Ammon's horn (tissue), 1 donor: ENCODE measurements at places on chromosomes 3 and 15.

DNA sequence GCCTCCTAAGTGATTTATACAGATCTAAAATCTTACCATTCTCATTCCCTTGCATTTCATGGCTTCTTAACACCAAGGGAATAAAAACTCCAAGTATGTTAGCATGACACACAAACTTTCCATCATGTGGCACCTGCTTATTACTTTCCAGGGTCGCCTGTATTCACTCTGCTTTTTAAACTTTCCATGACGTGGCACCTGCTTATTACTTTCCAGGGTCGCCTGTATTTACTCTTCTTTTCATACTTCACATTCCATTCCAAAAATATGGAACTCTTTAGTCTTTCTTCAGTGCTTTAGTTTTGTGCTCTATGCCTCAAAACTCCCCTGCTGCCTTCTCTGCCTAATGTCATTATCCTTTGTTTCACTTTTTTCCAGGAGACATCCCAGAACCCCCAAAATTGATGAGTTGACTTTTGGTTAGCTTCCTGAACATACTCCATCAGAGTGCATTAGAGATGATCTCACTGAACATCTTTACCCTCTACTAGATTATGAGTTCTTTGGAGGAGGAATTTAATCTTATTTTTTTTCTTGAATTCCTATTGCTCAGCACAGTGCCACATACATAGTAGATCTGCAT is 47.0 kb downstream of the CALML4 start:
- no peak for DNase-seq

DNA sequence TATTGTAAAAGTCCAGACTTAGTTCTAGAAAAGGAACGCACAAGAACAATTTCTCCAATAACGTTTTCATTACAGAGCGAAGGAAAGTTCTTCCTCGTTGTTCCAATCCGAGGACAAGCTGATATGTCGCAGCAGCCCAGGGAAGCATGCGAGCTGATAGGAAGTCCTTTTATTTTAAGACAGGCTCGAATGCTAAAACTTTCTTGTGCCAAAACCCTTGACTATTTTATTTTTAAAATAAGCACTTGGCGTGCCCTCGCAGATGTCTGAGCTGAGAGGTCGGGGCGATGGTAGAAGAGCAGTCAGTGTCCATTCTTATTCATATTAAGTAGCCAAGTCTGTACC is 433 bp upstream of the MITF start:
- no peak for DNase-seq

DNA sequence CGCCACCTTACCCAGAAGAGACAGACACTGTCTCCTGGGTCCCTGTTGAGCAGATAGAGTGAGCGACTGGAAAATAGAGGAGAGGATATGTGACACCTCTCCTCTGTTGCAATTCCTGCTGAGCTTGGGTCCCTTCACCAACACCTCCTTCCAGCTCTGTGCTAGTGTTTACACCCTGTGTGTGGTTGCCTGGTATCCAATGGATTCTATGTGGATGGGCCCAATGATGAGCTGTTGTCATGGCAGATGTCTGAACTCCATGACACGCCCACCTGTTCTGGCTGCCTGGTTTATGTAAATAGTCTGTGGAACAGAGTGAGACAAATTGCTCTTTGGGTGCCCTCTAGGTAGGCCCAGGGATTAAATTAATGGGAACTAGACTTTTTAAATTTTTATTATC is 23.7 kb downstream of the RBM5 start:
- DNase-seq: peak; percentile 80

DNA sequence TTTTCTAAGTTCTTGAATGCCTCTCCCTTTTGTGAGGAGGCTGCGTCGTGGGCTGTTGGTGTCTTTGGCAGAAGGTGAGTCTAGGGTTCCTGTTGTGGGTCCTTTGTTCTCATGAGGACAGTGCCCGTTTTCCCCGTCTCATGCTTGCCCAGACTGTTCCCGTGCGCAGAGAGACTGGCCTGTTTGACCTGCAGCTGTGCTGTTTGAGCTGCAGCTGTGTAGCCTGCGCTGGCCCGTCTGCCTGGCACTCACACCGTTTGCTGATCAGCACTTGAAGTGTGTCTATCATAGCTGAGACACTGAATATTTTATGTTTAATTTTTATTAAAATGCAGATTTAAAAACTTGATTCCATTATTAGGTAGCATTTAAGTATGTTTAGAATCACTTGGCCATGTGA is 9.9 kb downstream of the GOLGA6L2 start:
- no peak for DNase-seq

GRCh38 chr3:58991623-58992022 is 58.2 kb downstream of the CFAP20DC start:
- no peak for DNase-seq

DNA sequence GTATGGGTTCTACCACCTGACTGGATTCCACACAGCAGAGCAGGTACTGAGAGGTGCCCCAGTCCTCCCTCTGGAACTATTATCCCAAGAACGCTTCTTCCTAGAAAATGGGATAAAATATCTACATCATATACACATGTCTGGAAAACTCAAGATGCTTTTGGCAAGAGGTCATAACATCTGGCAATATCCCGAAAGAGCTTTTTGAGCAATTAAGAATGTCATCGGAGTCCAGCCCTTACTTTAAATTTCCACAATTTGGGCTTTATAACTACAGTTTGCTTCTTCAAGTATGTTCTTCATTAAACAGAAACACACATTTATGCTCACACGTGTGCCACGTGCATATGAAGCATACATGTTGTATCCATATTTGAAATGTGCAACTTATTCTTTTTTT is 365.9 kb upstream of the THBS1 start:
- no peak for DNase-seq

DNA sequence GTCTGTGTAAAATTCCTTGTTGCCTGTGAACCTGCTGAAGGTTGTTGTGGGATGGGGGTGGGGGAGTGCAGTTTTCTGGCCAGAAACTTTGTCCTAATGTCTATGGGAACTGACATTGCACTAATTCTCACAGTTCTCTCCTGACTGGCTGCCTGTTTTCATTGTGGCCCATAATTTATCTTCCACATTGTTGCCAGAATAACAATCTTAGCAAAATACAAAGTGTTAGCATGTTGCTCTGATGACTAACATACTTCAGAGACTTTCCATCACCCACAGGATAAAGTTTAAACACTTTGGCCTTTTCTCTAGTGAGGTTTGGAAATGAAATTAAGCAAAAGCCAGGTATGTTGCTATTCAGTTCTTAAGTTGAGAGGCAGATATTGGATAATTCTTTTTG is 81.4 kb upstream of the TBC1D5 start:
- DNase-seq: no peak

DNA sequence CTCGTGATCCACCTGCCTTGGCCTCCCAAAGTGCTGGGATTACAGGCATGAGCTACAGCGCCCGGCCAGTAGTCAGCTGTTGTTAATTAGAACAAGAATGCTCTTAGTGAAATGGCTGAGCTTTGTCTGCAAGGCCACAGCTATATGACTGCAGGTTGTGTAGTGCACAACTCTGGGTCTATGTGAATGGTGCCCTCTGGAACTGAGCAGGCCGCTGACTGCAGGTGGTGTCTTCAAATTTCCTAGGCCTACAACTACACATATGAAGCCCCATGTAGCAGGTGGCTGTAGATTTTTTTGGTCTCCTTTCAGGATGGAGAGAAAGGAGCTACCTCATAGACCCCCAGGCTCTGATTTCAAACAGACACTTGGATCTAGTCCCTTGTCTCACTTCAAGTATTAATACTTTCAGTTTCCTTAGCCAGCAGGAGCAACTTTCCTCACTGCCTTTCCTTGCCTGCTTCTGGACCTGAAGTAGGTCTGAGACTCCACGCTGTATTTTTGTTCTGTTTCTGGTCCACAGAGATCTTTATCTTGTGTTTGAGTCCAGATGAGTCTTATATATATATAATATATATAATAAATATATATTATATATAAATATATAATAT is 86.9 kb downstream of the C3orf80 start:
- DNase-seq: no peak

- no peak for DNase-seq
Measured at GRCh38 chr3:13963137-13963886, 83.4 kb upstream of the WNT7A start.

- peak; percentile 50 for DNase-seq
Measured at GRCh38 chr15:69853544-69853951, 244.2 kb downstream of the TLE3 start.

DNA sequence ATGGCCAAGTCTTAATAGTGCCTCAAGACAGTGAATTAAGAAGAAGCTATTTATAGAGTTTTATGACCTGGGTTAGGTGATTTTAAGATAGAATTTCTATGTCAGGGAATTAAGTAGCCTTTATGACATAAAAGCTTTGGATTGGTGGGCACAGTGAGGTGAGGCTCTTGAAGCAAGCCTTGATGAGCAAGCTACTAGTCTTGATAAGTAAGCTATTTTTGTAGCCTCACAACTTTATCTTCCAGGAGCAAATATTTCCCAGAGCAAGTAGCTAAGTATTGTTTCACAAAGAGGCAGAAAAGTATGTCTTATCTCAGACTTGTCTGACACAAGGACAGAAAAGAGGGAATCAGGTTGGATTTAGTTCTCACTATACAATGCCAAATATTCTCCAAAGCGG is 491.7 kb upstream of the RASGRP1 start:
- DNase-seq: no peak

GRCh38 chr3:169295912-169296570 is 367.5 kb downstream of the MECOM start:
- DNase-seq: no peak

DNA sequence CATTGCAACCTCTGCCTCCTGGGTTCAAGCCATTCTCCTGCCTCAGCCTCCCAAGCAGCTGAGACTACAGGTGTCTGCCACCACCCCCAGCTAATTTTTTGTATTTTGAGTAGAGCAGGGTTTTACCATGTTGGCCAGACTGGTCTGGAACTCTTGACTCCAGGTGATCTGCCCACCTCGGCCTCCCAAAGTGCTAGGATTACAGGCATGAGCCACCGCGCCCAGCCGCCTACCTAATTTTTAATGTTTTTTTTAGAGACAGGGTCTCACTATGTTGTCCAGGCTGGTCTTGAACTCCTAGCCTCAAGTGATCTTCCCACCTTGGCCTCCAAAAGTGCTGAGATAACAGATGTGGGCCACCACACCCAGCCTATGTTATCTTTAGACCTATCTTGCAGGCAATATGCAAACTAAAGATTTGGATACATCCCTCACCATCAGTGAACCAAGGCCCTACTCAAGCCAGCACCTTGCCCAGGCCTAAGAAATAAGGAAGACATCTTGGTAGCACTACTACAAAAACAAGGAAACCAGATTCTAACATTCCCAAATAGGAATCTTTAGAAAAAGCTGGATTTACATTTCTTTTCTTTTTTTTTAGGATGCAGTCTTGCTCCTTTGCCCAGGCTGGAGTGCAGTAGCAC is 6.3 kb upstream of the GMPPB start:
- no peak for DNase-seq

GRCh38 chr15:25416693-25417092 is 22.1 kb downstream of the UBE3A start:
- DNase-seq: no peak

- no peak for DNase-seq
Measured at GRCh38 chr3:71825551-71826283, 40.8 kb upstream of the PROK2 start.

- no peak for DNase-seq
Measured at GRCh38 chr3:144564011-144564410, 592.4 kb downstream of the DIPK2A start.

DNA sequence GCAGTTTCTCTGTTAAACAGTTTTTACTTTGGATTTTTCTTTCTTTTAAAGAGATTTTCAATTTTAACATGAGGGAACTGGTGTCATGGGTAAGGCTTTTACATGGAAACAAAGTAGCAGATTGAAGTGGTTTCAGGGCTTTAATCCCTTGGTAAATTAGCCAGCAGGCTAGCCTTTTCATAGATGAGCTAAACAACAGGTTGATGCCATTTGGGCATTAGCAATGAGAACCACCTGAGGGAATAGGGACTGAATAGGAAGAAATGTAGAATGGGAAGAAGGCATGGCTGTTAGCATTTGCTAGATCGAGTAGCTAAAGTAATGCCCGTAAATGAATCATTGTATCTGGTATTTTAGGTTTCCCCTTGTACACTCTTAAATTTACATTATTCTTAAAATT is 165.5 kb upstream of the MLF1 start:
- DNase-seq: no peak

- DNase-seq: no peak
Measured at GRCh38 chr15:49953421-49953820, 165.6 kb downstream of the ATP8B4 start.

GRCh38 chr3:83513677-83514076 is 1445.1 kb upstream of the CADM2 start:
- no peak for DNase-seq

- peak; percentile 17 for DNase-seq
Measured at GRCh38 chr3:43503067-43503728, 118.6 kb downstream of the ANO10 start.

DNA sequence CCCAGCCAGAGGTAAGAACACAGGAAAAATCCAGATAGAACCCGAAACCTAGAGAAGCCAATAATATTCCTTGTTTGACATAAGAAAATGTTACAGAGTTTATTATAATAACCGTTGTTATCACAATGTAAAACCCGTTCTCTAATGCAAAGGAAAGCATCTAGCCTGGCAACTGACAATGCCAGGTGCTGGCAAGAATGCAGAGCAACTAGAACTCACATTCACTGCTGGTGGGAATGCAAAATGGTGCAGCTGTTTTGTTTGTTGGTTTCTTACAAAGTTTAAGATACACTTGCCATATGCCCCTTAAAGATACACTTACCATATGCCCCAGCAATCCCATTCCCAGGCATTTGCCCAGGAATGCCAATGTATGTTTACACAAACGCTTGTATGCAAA is 23.4 kb downstream of the VPS39 start:
- no peak for DNase-seq

DNA sequence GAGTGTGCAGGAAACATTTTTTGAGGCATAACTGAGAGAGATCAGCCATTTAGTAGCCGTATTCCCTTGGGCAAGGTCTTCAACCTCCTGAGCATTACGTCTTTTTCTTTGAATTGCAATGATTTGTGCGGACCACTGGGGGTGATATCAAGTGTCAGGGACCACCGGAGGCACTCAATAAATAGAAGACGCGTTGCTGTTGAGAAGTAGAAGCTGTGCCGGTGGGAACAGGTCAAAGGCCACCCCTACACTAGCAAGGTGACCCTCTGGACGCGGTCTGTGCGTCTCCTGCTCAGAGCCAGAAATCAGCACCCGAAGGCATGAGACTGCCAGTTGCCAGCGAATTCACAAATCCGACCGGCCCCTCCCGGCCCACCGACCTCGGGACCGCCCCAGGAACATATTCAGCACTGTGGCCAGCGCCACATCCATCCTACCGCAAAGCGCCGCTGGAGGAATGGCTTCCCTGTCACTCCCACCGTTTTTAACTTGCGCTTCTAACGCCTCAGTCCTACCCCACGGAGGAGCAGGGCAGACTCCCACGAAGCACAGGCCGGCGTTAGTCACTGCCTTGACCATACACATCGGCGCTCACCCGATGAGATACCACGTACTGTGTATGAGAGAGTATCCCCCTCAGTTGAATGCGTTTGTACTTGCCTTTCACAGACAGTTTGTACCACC is 1.4 kb upstream of the GHSR start:
- no peak for DNase-seq

GRCh38 chr15:31098491-31098917 is 3.0 kb downstream of the TRPM1 start:
- no peak for DNase-seq
